Activated T-cell treated with anti-CD3 and anti-CD28 coated beads, Interleukin-2, amount 50 U/mL, for 4 hours (primary cell): ENCODE measurements at places on chromosomes 2 and 18. TPM values are rescaled to one million over a fixed set of nuclear protein-coding genes. Genes with fewer than 3 reads are reported as not detected.

GRCh38 chr18:60508108-60508507 is 135.5 kb upstream of the MC4R start:
- DNase-seq = no peak

DNA sequence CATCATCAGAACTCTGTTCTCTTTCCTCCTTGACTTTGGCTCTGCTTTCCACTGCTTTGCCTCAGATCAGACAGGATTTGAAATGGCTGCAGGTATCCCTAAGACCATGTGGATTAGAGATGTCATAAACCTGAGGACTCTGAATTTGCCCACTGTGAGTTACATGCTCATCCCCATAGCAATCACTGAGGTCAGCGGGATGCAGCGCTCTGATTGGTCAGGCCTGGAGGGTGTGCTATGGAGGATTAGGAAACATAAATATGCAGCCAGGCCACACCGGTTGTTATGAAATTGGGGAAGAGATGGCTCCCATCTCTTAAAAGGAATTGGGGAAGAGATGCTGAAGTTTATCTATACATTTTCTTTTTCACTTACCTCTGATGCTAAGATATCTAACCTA is 73.7 kb upstream of the DNAJC10 start:
- DNase-seq = peak; percentile 6

DNA sequence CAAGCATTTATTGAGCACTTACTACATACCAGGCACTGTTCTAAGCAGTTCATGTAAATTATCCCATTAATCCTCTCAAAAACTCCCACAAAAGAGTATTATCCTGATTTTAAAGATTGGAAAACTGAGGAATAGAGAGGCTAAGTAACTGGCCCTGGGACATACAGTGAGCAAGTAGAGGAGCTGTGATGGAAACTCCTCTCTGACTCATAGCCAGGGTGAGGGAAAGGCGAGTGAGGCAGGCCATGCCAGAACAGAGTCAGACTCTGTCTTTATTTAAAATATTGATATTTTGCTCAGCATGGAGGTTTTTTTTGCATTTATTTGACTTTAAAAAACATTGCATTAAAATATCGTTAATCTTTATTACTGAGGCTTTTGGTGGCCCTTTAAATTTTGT is 208.0 kb downstream of the LOXHD1 start:
- DNase-seq = no peak

- no peak for DNase-seq
These were observed 175.0 kb downstream of the PRKCE start for GRCh38 chr2:45826460-45826859.

STPG4 gene
- not detected for total RNA-seq
